CD4-positive, alpha-beta T cell treated with Interleukin-4 for 4 hours (primary cell): ENCODE measurements at places on chromosomes 7 and 10.

DNA sequence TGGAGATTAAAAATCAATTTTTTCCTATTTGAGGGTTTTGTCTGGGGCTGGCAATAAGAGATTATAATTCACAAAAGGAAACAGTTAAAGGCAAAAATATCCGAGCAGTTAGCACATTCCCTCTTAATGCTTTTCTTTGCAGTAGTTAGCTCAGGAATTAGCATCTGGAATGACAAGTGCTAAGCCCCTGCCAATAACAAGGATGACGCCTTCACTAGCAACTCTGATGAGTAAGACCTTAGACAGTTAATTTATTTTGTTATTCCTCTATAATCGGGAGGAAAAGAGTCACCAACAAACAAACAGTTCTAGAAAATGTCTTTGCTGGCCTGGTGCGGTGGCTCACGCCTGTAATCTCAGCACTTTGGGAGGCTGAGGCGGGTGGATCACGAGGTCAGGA is 151.3 kb downstream of the TRIL start:
- DNase-seq: no peak

- no peak for DNase-seq
Observed at GRCh38 chr10:13016426-13016825, 14.9 kb upstream of the CCDC3 start.

DNA sequence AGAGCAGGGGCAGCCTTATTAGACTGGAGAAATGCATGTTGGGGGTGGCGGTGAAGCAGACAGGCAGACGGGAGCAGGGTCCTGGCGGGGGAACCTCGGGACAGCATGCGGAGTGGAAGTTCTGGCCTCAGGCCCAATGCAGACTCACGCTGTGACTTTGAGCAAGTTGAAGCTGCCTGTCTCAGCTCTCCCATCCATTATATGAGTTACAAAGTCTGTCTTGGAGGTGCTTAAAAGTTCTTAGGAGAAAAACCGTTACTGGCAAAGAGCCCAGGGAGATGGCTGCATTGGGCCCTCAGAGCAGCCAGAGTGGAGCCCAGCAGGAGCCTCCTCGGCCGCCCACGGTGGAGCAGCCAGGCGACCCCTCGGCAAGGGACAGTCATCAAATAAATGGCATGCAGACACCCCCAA is 509.5 kb downstream of the PLXNA4 start:
- DNase-seq: no peak

DNA sequence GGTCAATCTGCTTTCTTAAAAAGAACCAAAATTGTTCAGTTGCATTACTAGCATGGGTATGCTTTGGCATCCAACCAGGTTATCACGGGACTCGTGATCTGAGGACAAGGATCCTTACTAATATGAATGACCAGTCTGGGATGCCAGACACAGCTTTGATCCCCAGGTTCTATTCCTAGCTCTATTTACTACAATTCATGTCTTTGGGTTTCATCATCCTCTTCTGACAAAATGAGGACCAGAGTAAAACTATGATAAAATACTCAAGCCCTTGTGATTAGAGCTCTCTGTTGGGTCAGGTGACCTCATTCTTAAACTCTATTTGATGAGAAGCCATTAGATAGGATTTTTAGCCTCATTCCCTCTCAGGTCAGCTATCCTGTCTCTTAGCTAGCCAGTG is 119.8 kb downstream of the SLC25A13 start:
- no peak for DNase-seq

DNA sequence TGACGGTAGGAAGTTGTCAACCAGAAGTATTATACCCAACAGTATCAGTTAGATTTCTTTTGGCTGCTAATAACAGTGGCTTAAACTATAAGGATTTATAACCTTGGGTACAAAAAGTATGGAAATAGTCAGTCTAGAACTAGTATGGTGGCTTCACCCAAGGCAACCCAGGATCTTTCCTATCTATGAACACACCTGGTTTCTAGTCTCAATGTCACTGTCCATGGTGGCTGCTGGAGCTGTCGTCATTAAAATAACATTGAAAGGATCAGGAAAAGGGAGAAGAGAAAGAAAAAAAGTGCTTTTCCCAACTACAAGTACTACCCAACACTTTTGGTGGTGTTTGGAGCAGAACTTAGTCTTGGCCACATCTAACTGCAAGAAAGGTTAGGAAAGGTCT is 27.7 kb downstream of the PHTF2 start:
- DNase-seq: no peak

GRCh38 chr7:141313896-141314295 is 237.3 kb upstream of the AGK start:
- DNase-seq: no peak

GRCh38 chr7:149217570-149217969 is 21.9 kb upstream of the ZNF212 start:
- DNase-seq: no peak

- no peak for DNase-seq
Observed at GRCh38 chr7:30511973-30512662, 7.5 kb upstream of the GGCT start.

DNA sequence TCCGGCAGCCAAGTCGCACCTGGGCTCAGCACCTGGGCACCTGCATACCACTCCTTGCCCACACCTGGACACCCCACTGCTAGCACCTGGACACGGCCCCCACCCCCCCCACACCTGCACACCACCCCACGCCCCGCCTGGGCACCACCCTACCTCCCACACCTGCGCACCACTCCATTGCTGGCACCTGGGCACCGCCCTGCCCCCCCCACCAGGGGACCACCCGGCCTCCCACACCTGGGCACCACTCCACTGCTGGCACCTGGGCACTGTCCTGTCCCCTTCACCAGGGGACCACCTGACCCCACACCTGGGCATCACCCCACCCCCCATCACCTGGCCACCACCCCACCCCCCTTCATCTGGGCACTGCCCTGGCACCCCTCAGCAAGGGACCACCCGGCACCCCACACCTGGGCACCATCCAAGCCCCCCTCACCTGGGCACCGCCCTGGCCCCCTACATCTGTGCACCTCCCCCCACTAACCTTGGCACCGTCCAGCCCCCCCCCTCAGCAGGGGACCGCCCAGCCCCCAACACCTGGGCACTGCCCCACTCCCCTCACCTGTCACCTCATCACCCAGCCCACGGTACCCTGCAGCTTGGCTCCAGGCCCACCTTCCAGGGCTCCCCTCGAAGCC is 33.8 kb upstream of the RNF32 start:
- no peak for DNase-seq

GRCh38 chr7:69814421-69814962 is 216.2 kb downstream of the AUTS2 start:
- DNase-seq: no peak

GRCh38 chr7:71131256-71132126 is 453 bp upstream of the GALNT17 start:
- no peak for DNase-seq

DNA sequence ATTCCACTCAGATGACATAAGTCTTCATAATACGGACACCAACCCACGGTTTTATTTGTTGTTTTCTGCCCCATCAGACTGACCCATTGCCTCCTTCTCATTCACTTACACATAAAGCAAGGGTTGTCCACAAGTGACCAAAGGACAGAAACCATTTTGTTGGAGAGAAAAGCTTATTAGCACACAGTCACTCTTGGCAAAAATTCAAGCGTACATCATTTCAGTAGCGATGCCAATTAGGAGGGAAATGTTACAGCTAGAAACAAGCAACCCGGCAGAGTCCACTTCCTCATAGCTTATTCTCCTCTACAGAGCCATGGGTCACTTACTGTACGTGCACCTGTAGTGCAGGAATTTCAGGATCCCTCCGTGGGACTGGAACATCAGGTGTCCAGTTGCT is 23.0 kb downstream of the ABLIM1 start:
- no peak for DNase-seq

GRCh38 chr7:33215992-33216391 is 86.6 kb downstream of the BBS9 start:
- DNase-seq: no peak

DNA sequence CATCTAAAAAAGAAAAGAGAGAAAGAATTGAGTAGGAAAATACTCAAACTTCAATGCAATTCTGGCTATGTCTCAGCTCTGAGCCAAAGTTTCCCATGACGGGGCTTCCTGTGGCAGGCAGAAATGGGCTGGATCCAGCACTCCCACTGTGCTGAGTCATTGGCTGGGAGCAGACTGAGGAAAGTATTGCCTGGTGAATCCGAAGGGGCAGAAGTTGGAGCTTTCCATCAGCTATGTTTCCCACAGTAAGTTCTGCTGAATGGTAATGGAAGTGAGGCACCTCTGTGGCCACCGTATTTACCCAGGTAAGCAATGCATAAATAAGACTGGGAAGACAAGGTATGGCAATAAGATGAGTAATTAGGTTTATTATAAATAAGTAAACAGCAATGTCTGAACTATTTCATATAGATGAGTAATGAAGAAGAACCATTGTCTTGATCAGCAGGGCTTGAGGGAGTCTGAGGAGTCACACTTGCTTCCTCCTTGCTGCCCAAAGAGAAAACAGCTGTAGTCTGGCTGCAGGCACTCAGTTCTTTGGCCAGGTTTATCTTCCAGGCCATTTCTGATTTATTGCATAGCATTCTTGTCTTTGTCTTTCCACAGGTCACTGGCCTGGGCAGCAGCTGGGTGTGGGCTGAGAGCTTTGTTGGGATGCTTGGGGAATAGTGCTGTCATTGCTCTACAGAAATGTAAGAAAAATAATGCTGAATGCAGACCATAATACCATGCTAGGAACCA is 255.3 kb downstream of the DNAJB9 start:
- no peak for DNase-seq

DNA sequence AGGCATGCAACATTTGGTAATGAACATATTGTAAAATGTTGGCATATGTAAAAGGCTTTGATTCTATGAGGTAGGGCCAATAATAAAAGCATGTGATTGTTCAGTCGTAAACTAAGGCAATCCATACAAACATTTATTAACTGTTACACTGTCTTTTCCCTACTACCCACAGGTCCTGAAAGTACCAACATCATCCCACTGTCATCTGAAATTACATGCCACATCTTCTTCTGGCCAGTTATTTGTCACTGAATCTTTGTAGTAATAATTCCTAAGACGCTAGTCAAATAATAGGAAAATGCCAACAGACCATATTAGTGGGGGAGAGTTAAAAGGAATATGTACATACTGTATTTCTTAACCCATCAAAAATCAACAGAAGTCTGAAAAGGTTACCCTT is 27.2 kb downstream of the DNAJC1 start:
- no peak for DNase-seq

GRCh38 chr10:60892571-60892970 is 51.4 kb downstream of the RHOBTB1 start:
- no peak for DNase-seq

DNA sequence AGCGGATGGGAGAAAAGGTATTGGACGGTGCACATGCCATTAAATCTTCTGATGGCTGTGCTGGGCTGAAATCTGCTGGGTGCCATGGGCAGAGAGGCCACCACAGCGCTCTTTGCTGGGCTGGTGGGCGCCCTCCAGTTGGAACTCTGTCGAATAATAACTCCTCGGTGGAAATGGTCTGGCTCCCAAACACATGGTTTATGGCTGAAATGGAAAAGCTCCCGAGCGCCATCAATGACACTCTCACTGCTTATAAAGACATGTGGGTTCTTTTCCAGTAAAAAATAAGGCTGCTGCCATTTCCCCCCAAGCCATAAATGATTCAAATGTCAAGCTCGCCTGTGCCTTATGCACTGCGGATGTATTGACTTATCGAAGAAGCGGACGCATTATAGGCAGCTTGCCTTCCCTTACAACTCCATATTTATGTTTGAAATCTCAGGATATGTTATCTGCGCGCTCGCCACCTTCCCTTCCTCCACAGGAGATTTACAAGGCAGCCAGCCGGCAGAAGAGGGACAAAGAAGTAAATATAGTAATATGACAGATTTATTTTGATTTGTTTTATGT is 239.0 kb upstream of the MKI67 start:
- DNase-seq: no peak

DNA sequence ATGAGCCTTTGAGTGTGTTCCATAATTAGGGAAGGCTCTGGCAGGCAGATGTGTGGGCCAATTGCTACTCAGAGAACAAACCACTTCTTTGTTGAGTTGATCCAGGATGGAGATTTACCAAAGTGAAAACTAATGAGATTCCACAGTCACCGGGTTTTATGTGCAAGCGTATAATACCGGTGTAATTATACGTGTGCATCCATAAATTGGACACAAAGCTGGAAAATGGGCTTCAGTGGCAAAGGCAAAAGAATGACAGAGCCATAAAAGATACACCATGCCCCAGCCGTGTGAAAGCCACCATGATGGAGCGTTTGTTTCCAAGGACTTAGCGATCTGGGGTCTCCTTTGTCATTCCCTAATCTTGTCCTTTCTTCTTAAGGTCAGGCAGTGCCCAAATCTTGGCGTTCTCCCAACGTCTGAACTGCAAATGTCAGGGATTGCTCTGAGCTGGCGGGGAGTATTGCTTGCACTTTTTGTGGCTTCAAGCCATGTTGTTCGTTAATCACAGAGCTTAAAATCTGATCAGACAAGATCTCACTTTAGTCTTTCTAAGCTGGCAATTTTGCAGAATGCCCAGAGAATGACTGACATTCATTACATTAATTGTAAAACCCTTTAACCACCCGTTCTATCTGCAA is 70.1 kb downstream of the NPTX2 start:
- no peak for DNase-seq

GRCh38 chr10:113030453-113030852 is 80.4 kb downstream of the TCF7L2 start:
- DNase-seq: no peak

GRCh38 chr7:45610660-45611299 is 36.6 kb downstream of the ADCY1 start:
- no peak for DNase-seq

DNA sequence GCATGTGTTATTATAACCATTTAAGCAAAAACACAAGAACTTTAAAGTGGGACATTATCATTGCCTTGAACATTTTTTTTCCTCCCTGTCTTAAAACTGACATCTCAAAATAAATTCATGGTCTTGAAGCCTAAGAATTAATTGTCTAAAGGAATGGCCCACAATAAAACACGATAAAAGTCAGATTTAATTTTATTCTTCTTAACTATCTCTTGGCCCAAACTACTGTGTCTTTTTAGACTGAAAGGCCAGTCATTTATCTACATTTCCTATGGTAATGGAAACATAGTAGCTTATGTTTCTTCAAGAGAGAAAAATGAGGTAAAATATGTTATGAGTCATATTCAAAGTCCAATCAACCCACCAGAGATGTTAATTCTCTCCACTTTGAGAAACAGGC is 24.4 kb upstream of the ETV1 start:
- DNase-seq: no peak

- no peak for DNase-seq
Observed at GRCh38 chr7:100170101-100170897, 1.9 kb upstream of the GAL3ST4 start.

- DNase-seq: no peak
Observed at GRCh38 chr10:74021248-74022055, 23.5 kb downstream of the VCL start.

GRCh38 chr7:140238778-140239652 is 62.2 kb upstream of the KDM7A start:
- DNase-seq: no peak
